CD4-positive, alpha-beta T cell treated with Interleukin-15 for 1 hour (primary cell): ENCODE measurements at places on chromosomes 3 and 15.

GRCh38 chr3:171184372-171184771, 157.9 kb upstream of the SLC2A2 start:
- DNase-seq = no peak

GRCh38 chr15:50241684-50242450, 23.7 kb downstream of the HDC start:
- DNase-seq = no peak

- no peak for DNase-seq
Measured at GRCh38 chr3:32596909-32597369, 26.3 kb upstream of the DYNC1LI1 start.

- peak; percentile 76 for DNase-seq
Measured at GRCh38 chr15:45162771-45163507, 24.8 kb downstream of the SHF start.

- no peak for DNase-seq
Measured at GRCh38 chr3:64650715-64651114, 37.1 kb downstream of the ADAMTS9 start.

DNA sequence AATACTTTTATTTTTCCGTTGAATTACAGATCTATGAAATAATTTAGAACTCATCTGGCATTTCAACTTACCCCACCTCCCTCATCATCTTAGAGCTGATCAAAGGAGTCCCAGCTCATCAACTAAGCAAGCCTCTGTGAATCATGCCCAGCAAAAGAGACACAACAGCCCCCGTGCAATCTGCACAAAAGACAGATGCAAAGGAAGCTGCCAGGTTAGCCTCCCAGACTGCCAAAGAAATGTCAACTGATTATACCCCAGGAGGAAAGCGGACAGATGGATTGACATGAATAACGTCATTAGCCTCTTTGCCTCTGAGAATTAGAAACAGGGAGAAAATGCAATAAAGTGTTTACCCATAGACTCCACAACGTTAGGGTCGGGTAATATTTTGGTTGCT, 75.0 kb downstream of the GABRB3 start:
- DNase-seq = no peak
